Neural cell (in vitro differentiated cells): ENCODE measurements at places on chromosomes 3 and 15. TPM values are rescaled to one million over a fixed set of nuclear protein-coding genes. Genes with fewer than 3 reads are reported as not detected.

ASB7 gene
- polyA plus RNA-seq: 13.6 and 16.5 TPM in 2 replicates

SERF2 gene
- polyA plus RNA-seq: 548 and 726 TPM in 2 replicates

RAB27A gene
- polyA plus RNA-seq: 3.7 and 3.9 TPM in 2 replicates

KCNMB3 gene
- polyA plus RNA-seq: 0.16 TPM in 1 of 2 replicates, not detected in the other

CPEB1 gene
- polyA plus RNA-seq: 0.61 and 1.3 TPM in 2 replicates

FOXB1 gene
- not detected in 2 replicates for polyA plus RNA-seq

PSTPIP1 gene
- not detected in 2 replicates for polyA plus RNA-seq

AGBL1 gene
- 0.12 TPM in 1 of 2 replicates, not detected in the other for polyA plus RNA-seq

FANCD2OS gene
- polyA plus RNA-seq: not detected in 2 replicates

GOLGA8T gene
- not detected in 2 replicates for polyA plus RNA-seq

GABRB3 gene
- 74.6 and 78.3 TPM in 2 replicates for polyA plus RNA-seq

ADGRG7 gene
- not detected in 2 replicates for polyA plus RNA-seq

UBR1 gene
- polyA plus RNA-seq: 33.5 and 35.9 TPM in 2 replicates

PLCB2 gene
- 7.4 and 9.2 TPM in 2 replicates for polyA plus RNA-seq

LRRC34 gene
- polyA plus RNA-seq: 1.1 TPM in 1 of 2 replicates, not detected in the other

PDZRN3 gene
- 1.1 and 2.2 TPM in 2 replicates for polyA plus RNA-seq

GOLGA8K gene
- 0.27 TPM in 1 of 2 replicates, not detected in the other for polyA plus RNA-seq

ZBTB20 gene
- 2.9 and 4.8 TPM in 2 replicates for polyA plus RNA-seq

NMNAT3 gene
- 2.3 and 4.6 TPM in 2 replicates for polyA plus RNA-seq

GPR62 gene
- polyA plus RNA-seq: not detected in 2 replicates

IL17RD gene
- polyA plus RNA-seq: 14.8 and 17.3 TPM in 2 replicates

FBXL2 gene
- 82.0 and 93.0 TPM in 2 replicates for polyA plus RNA-seq

CHAC1 gene
- polyA plus RNA-seq: 3.6 and 7.0 TPM in 2 replicates

P3H2 gene
- polyA plus RNA-seq: 0.68 and 3.8 TPM in 2 replicates

EOGT gene
- polyA plus RNA-seq: 3.2 and 5.2 TPM in 2 replicates

NLGN1 gene
- 2.7 and 7.1 TPM in 2 replicates for polyA plus RNA-seq

ASB14 gene
- polyA plus RNA-seq: 0.51 TPM in 1 of 2 replicates, not detected in the other
